HTR-8/SVneo (cell line): ENCODE measurements at places on chromosomes 2 and 18.

GRCh38 chr2:33570681-33571080 lies 28.4 kb downstream of the FAM98A start:
- DNase-seq, result no peak

DNA sequence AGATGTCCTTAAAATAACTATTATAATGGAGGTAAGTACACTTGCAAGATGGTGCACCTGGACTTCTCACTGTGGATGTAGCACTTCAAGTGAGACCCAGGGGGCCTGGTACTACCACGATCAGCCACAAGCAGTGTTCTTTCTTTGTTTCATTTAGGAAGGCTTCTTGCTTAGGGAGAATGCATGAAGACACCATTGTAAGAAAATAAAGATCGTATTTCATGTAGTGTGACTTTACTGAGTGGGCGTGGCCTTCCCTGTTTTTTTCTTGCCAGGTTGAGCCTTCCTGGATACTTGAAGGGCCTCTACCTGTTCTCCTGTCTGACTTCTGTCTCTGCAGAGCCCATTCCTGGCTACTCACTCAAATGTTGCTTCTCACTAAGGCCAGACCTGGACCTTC lies 615.6 kb upstream of the SOX11 start:
- no peak for DNase-seq

- no peak for DNase-seq
Observed at GRCh38 chr2:186327251-186327868, 158.7 kb upstream of the ZC3H15 start.

- peak; percentile 9 for DNase-seq
Observed at GRCh38 chr18:5455674-5456073, 88.1 kb downstream of the EPB41L3 start.

- DNase-seq, result no peak
Observed at GRCh38 chr2:18588802-18589201, 567 bp downstream of the NT5C1B start.

GRCh38 chr2:219419012-219419324 lies 791 bp downstream of the DES start:
- no peak for DNase-seq

- DNase-seq, result no peak
Observed at GRCh38 chr18:78727877-78728783, 251.5 kb upstream of the SALL3 start.

GRCh38 chr2:134402410-134402809 lies 148.5 kb downstream of the MGAT5 start:
- DNase-seq, result no peak
